ENCODE measurements at places on chromosomes 1 and 21.

DNA sequence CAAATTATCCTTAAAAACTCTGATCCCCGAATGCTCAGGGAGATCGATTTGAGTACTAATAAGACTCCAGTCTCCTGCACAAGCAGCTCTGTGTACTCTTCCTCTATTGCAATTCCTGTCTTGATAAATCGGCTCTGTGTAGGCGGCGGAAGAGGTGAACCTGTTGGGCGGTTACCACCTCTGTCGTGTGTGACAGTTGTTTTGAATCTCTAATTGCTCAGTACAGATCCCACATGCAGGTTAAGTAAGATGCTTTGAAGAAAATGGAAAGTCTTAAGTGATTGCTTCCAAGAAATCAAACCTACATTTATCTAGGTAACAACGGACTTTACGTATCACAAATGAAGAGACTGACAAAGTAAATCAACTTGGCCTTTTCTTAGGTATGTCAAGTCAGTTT lies 35.5 kb downstream of the COA6 start:
- no peak for DNase-seq

DNA sequence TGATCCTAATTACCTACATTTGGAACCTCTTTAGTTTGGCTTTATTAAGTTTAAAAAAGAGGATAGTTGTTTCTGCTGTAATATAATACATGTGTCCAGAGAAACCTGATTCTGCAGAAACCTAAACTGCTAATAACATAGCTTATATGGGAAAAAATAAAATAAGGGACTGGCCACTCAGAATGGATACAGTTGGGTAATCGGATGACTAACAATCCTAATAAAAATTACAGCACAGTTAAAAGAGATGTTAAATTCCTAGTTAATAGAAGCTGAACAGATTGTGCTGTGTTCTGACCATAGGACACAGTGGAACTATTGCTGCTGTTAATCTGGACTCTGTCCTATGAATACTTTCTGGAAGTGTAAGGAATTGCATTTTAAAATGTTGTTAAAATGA lies 16.0 kb downstream of the ARV1 start:
- DNase-seq, result no peak

- DNase-seq, result no peak
Measured at GRCh38 chr1:33617451-33617850, 145.0 kb downstream of the ZSCAN20 start.

GRCh38 chr1:28449904-28450303 lies 55.9 kb upstream of the RCC1 start:
- no peak for DNase-seq

GRCh38 chr1:155125511-155125945 lies 2.1 kb upstream of the EFNA1 start:
- no peak for DNase-seq

GRCh38 chr1:69747207-69747606 lies 179.5 kb downstream of the LRRC7 start:
- no peak for DNase-seq

- peak; percentile 50 for DNase-seq
Measured at GRCh38 chr1:5977494-5978444, 14.5 kb downstream of the NPHP4 start.

- no peak for DNase-seq
Measured at GRCh38 chr1:16119504-16119903, 36.4 kb downstream of the EPHA2 start.

GRCh38 chr1:169776440-169776839 lies 18.3 kb downstream of the METTL18 start:
- no peak for DNase-seq

- DNase-seq, result no peak
Measured at GRCh38 chr1:37792943-37793686, 532 bp upstream of the MANEAL start.

GRCh38 chr1:236141447-236142252 lies 689 bp upstream of the GPR137B start:
- DNase-seq, result no peak

GRCh38 chr1:35882586-35882944 lies 444 bp upstream of the AGO1 start:
- DNase-seq, result no peak

GRCh38 chr1:79161077-79161476 lies 154.5 kb upstream of the ADGRL4 start:
- no peak for DNase-seq

DNA sequence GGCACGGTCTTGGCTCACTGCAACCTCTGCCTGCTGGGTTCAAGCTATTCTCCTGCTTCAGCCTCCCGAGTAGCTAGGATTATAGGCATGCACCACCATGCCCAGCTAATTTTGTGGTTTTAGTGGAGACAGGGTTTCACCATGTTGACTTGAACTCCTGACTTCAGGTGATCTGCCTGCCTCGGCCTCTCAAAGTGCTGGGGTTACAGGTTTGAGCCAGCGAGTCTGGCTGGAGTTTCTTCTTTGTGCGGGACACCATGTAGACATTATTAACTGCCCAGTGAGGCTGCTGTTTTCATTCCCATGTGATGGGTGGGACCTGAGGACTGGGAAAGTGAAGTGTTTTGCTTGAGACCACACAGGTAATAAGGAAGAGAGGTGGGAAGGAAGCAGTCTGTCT lies 23.3 kb downstream of the PLA2G5 start:
- DNase-seq, result no peak

DNA sequence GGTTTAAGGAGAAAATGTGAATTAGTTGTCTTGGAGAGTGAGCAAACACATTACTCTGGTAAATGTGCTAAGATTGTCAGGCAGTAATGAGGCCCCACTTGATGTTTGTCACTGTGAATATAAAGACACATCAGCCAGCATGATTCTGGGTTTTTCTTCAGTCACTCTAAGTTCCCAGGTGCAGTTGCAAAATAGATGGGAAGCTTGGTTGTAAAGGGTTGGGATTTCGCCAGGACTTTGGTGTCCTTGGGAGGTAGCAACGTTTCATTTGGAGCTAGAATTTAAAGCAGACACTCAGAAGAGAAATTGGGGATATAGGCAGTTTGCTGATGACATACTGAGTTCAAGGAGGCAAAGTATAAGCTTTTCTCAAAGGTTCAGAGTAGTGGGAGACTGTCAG lies 154.3 kb downstream of the MAST2 start:
- DNase-seq, result no peak

DNA sequence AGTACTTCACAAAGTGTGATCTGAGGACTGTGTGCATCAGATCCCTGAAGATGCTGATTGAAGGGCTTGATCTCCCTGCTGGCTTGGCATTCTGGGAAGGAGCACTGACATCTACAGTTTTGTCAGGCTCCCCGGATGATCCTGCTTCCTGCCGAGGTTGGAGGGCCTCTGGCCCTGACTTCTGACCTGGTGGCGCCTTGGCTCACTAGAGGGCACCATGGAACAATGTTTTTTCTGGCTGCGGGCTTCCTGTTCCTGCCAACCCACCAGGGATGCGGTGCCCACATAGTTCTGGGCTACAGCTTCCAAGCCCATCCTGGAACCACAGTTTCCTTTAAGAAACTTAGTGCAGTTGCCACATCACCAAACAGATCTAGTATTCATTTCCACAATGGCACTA lies 38.8 kb upstream of the RASAL2 start:
- peak; percentile 47 for DNase-seq

DNA sequence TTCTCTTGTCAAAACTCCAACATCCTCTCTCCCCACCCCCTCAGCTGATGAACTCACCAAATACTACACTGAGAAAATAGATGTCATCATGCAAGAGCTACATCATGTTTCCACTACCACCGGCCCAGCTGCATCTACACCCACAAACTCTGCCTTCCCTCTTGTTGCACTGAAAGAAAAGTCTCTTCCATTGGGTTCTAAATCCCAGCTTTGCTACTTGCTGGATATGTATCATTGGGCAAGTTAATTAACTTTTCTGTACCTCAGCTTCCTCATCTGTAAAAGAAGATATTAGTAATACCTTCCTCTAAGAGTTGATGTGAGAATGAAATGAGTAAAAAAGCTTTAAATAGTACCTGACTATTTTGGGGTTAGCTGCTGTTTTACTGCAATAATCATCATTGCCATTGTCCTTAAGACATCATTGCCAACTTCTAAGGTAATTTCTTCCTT lies 108.6 kb downstream of the OLFML2B start:
- DNase-seq, result no peak

GRCh38 chr1:223652436-223652941 lies 13.0 kb downstream of the CAPN8 start:
- no peak for DNase-seq

DNA sequence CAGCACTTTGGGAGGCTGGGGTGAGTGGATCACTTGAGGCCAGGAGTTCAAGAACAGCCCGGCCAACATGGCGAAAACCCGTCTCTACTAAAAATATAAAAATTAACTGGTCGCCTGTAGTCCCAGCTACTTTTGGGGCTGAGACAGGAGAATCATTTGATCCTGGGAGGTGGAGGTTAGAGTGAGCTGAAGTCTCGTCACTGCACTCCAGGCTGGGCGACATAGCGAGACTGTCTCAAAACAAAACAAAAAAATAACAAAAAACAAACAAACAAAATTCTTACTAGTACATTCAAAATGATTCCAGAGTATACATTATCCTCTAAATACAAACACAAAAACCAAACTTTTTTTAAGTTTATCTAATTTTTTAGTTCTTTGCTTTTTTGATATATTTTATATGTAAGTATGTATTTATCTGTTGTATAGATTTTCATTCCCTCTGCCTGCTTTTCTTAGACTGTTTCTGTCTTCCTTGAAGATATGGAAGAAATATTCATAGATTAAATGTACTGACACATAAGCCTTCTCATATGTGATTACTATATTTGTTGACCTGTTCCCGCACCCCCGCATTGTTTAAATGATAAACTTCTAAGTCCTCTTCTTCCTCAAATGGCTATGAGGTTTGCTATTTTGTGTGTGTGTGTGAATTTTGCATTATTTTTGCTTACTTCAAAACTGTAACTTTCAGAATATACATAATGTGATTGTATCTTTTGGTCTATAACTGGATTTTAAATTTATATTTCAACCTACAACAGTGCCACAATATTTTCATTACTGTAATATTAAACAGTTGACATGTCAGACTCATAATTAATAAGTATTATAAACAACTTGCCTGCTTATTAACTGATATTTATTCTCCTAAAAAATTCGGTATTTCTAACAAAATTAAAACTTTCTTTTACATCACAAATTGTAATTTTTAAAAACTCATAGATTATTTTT lies 1674.1 kb upstream of the B3GALT2 start:
- no peak for DNase-seq

DNA sequence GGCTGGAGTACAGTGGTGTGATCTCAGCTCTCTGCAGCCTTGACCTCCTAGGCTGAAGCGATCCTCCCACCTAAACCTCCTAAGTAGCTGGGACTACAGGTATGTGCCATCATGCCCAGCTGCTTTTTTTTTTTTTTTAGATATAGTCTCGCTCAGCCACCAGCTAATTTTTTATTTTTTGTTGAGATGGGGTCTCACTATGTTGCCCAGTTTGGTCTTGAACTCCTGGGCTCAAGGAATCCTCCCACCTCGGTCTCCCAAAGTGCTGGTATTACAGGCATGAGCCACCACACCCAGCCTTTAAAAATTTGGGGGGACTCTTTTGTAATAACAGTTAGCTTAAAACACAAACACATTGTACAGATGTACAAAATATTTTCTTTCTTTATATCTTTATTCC lies 1.7 kb upstream of the SNX27 start:
- no peak for DNase-seq

GRCh38 chr1:12426030-12426429 lies 192.0 kb downstream of the DHRS3 start:
- DNase-seq, result no peak

DNA sequence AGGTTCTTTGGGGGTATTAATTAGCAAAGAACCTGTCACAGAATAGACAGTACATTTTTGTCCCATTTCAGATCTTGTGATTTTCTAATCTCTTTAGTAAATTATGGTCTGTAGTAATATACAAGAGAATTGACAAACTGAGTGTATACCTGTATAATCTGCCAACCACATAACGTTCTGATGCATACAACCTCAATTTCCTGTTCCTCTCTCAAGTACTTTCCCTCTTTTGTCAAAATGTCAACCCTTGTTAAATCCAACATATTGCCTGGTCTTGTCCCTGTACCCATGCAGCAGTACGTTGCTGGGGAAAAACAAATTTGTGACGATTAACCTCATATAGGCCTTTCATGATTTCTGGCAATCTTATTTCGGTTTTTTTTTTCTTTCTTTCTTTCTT lies 1.1 kb downstream of the ARV1 start:
- no peak for DNase-seq

DNA sequence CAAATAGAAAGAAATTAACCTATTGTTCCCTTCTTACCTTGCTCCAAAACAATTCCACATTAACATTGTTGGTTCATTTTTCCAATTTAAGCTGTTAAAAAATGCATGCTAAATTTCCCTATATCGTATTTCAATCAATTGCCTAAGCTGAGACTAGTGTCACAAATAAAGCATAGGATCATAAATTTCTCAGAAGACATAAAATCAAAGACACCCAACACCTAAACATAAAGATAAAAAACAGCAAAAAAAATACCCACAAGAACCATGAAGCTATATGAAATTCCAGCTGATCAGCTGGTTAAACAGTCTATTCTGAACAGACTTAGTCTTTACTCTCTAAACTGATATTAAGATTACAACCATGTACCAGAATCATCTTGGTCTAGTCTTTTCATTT lies 32.3 kb downstream of the ACBD6 start:
- no peak for DNase-seq

GRCh38 chr1:116738673-116739370 lies 15.4 kb upstream of the CD2 start:
- no peak for DNase-seq

DNA sequence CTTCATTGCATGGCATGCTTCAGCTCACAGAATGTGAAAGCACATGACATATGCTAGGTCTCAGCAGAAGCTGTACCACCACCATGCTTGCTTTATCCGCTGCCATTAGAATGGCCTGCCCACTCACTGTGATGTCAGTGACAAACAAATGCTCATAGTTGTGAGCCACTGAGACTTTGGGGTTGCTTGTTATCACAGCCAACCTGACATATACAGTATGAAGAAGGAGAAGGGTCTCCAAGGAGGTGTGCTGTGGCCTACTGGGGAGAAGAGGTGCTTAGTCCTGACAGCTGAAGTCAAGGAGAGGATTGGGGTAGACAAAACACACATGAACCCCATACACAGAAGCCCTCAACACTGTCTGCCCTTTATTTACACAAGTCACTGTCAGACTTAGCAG lies 19.5 kb upstream of the TENT5C start:
- DNase-seq, result no peak

Data from tibial artery (tissue), 4 donors.